Activated CD8-positive, alpha-beta memory T cell treated with anti-CD3 and anti-CD28 coated beads for 1 hour (primary cell): ENCODE measurements at places on chromosomes 5 and 9.

DNA sequence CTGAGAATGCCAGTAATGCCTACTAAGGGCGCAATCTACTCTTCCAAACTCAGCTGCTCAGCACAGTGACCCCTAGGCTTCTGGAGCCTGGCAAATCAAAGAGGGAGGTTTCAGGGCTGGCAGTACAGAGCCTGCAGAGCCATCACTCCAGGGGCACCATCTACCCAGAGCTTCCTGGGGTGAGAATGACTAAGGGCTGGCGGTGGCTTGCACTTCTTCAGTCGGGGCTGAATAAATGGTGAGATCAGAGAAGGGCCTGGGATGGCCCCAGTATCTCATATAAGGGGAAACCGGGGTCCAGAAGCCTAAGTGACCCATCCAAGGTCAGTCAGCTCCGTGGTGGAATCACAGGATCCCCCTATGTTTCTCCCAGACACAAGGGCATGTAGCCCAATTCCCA is 5.3 kb downstream of the SH3PXD2B start:
- DNase-seq = no peak

DNA sequence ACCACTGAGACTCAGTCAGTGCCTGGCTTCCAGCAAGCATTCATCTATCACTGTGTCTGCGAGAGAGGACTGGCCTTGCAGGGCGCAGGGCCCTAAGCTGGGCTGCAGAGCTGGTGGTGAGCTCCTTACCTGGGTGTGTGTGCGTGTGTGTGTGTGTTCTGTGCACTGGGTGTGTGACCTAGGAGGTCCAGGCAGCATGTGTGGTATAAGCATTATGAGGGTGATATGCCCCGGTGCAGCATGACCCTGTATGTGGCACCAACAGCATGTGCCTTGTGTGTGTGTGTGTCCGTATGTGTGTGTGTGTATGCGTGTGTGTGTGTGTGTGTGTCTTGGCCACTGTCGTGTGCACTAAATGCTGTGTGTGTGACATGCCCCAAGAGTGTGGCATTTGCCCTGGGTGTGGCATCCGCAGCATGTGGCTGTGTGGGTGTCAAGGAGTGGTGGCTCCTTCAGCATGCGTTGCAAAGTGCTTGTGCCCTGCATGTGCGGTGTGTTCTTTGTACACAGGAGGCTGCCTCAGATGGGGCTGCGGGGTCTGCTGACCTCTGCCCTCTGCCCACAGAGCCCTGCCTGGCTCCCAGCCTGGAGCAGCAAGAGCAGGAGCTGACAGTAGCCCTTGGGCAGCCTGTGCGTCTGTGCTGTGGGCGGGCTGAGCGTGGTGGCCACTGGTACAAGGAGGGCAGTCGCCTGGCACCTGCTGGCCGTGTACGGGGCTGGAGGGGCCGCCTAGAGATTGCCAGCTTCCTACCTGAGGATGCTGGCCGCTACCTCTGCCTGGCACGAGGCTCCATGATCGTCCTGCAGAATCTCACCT is 3.3 kb downstream of the FGFR4 start:
- DNase-seq = no peak

DNA sequence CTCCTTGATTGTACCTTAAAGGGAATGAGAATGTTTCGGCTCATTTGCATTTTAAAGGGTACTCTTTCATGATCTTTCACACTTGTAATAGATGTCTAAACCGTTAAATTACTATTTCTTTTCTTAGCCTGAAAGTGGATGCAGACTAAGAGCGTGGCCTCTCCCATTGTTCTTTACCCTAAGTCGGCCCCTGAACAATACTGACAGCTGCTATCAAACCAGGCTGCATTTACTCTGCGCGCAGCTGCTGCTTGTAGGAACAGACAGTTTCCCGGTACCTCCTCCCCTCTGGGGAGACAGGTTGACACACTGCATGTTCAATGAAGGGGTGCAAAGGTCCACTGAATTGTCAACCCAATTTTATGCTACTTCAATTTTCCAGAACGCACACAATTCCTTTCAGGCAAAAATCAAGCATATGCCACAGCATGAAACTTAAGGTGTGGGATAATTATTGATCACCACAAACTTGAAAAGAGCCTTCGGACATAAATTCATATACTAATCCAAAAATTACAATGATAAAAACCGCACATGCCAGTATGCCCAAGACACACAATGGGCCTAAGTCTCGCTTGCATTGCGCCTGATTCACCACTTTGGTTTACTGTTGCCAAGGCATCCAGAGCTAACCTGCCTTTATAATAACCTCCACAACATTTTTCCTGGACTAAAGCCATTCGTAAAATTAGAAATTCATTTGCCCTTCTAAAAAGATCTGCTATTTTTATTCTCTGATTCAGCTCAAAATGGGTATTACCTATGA is 39.7 kb downstream of the TLE1 start:
- DNase-seq = no peak

DNA sequence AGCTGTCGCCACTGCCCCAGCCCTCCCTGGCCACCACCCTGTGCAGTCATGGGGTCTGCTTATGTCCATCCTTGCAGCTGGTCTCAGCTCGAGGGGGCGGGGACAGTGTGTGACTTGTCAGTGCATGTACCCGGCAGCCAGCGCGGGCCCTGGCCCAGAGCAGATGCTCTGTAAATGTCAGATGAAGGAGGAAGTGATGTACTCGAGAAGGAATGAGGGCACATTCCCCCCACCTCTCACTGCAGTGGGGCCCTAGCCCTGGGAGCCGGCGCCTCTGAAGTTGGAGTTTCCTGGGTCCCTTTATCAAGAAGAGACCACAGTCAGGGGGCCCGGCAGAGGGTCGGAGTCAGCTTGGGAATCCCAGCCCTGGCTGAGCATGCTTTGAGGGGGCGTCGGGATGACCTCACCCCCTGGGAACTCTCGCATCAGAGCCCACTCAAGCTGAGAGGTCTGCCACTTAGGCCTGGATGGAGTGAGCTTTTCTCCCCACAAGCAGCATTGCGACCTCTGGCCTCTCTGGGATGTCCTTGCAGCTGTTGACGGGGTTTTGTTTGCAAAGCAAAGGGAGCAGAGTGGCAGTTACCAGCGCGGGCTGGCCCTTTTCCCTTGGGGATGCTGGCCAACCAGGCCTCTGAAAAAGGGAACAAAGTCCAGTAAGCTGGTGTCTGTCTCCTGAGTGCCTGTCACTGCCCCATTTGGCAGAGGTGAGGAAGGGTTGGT is 19.0 kb downstream of the NEURL1B start:
- no peak for DNase-seq

- no peak for DNase-seq
Observed at GRCh38 chr5:67986761-67987160, 228.8 kb upstream of the PIK3R1 start.

GRCh38 chr9:82284758-82285157 is 296.2 kb downstream of the SPATA31D1 start:
- no peak for DNase-seq

GRCh38 chr5:159510282-159510681 is 180.0 kb upstream of the IL12B start:
- DNase-seq = no peak

GRCh38 chr9:1490341-1491232 is 440.4 kb downstream of the DMRT2 start:
- DNase-seq = no peak

DNA sequence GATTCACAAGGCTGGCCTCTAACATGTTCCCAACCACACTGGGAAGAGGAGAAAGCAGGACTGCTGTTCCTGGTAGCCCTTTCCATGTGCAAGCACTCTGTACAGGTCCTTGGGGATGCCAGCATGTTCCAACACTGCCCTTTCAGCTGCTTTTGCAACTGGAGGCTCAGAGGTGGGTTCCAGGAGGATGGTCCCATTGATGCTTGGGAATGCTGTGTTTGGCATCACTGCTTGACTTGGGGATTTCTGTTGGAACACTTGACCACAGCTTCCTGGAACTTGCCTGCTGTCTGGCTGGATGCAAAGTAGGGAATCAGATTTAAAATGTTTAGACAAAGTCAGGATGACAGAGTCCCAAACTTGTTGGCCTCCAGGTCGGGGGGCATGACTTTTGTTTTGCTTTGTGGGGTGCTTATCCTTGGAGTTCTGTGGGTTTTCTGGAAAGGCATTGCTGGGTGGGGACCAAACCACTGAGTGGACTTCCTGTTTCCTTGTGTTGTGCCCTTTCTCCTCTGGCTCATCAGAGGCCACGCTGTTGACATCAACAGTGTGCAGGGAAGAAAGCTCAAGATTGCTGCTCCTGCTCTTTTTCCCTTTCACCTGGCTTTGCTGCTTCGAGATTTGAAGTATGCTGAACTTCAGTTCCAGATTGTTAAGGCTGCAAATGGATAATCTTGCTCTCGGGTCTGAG is 148.5 kb upstream of the RPS23 start:
- no peak for DNase-seq

DNA sequence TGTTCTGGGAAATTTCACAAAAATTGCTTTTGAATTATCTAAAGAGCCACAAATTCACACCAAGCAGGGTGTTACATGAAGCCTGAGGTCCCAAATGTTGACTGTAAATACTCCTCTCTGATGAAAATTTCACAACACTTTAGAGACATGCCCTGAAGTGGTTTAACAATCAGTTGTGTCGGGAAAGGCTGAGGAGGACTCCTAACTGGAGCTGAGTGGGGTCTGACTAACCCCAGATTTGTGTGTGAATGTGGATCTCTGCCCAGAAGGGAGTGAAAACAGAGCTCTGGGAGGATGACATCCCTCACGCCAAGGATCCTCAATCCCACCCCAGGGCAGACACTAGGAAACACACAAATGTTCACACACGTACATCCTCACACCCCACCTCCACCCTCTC is 31.1 kb upstream of the GRXCR2 start:
- DNase-seq = no peak

DNA sequence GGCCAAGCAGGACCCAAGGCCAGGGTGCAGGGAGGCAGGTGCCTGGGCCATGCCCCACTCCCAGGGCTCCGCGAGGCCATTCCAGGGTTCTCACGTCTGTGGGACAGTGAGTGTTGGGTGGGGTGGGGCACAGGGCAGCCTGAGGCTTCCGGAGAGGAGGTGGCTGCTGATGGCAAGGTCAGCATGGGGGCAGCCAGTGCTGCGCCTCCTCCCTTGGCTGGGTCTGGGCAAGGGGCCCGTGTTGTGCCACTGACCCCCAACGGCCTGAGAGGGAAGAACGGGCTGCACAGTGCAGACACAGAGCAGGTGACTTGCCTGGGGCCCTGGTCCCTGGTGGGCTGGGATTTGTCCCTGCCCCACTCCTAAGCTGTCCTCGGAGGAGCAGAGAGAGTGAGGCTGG is 82.1 kb downstream of the RXRA start:
- DNase-seq = no peak

DNA sequence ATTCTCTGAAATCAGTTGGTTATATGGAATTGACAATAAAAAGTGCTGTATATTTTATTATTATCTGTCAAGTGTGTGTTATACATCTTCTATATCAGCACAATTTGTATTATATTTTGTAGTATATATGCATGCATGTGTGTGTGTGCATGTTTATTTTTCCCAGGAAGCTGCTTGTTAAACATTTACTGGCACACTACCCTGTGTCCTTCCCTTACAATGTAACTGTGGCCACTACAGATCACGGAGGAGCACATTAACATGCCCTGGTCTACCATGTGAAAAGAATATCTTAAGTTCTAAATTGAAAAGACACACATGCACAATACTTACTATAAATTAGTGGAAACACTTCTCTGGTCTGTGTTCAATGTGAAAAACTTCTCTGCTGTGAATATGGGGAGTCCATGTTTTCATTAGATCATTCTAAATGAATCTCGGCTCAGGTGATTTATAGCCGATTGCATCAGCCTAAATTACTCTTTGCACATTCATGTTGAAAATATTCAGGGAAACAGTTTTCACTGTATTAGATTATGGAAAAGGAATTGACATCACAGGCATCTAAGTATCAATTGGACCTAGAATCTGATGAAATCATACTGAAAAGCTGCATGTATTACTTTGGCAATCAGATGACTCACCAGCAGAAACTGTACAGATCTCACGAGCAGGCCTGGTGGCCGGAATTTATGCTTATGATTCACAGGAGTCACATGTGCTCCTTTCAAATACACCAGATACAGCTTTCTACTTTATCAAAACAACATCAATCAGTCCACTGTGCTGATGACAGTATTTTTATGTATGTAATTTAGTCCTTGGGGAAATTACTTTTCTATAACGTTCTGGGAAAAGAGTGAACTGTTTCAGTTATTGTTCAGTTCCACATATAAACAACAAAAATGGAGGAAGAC is 39.4 kb downstream of the LURAP1L start:
- DNase-seq = no peak

DNA sequence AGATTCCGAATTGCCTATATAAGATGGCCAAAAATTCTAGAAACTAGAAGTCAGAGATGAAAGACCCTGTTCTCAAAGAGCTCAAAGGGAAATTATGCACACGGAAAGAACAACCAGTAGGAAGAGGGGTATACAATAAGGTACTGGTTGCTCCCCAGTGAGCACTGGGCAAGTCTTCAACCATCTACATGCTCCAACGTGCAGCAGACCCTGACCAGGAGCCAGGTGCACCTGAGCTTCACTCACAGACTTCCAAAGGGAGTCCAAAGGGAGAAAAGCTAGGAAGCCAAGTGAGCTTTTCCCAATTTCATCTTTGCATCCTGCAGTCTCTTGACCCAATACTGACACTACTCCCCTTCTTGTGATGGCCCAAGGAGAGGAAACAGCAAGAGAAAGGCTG is 3.9 kb downstream of the REEP5 start:
- DNase-seq = no peak

DNA sequence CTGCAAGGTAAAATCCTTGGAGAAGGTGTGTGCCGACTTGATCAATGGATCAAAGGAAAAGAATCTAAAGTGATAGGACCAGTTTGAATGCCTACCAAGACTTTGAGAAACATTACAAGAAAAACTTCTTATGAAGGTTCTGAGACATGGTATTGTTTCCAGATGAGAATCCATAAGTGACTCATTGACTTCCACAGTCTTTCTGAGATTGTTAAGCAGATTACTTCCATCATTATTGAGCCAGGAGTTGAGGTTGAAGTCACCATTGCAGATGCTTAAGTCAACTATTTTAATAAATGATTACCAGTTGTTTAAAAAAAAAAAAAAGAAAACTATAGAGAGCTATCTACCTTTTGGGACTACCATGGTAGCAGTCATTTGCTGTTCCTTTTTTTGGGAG is 7.0 kb downstream of the LNPEP start:
- no peak for DNase-seq

GRCh38 chr9:118563677-118564076 is 805.6 kb downstream of the BRINP1 start:
- no peak for DNase-seq

GRCh38 chr5:14801792-14802191 is 69.8 kb downstream of the ANKH start:
- DNase-seq = no peak

DNA sequence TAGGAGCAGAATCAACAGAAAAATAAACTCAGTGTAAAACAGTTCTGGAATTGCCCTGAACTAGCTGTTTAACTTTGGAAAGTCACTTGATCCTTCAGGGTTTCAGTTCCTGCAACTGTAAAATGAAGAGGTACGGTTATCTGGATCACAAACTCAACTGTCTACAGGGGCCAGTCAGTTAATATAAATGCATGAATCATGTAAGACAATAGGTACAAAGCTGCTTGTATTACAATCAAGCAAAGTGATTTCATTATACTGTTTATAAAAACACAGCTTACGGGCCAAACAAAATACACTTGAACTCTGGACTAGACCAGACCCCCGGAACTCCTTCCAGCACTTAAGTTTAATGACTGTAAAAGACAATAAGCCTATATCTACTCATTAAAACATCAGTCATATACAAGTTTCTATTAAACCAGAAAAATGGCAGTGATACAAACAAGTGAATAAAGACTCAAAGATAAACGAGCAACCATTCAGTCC is 73.0 kb downstream of the MRPS27 start:
- no peak for DNase-seq

- DNase-seq = no peak
Observed at GRCh38 chr5:75006865-75007822, 45.2 kb downstream of the GCNT4 start.

GRCh38 chr5:171614971-171615653 is 170.5 kb upstream of the SMIM23 start:
- no peak for DNase-seq
